Renal cortical epithelial cell (primary cell): ENCODE measurements at places on chromosomes 3 and 15. TPM values are rescaled to one million over a fixed set of nuclear protein-coding genes. Genes with fewer than 3 reads are reported as not detected.

Gene ARPIN
- total RNA-seq = 4.7 and 7.5 TPM in 2 replicates

Gene CLRN1
- not detected in 2 replicates for total RNA-seq

Gene SNUPN
- total RNA-seq = 18.9 and 37.3 TPM in 2 replicates

Gene EAF1
- 22.8 and 45.3 TPM in 2 replicates for total RNA-seq

Gene SEMA6D
- total RNA-seq = 1.2 and 7.1 TPM in 2 replicates

Gene WNT7A
- 23.1 and 54.5 TPM in 2 replicates for total RNA-seq

Gene ITPKA
- total RNA-seq = 4.5 and 9.7 TPM in 2 replicates

Gene OR5K2
- total RNA-seq = not detected in 2 replicates

Gene ACSBG1
- 0.20 TPM in 1 of 2 replicates, not detected in the other for total RNA-seq

Gene SLC12A1
- total RNA-seq = 0.17 and 14.1 TPM in 2 replicates

Gene MOBP
- 1.6 TPM in 1 of 2 replicates, not detected in the other for total RNA-seq

Gene HYAL3
- total RNA-seq = 13.5 and 15.1 TPM in 2 replicates

Gene AGBL1
- total RNA-seq = not detected in 2 replicates
